ENCODE measurements at places on chromosomes 7 and 10. TPM values are rescaled to one million over a fixed set of nuclear protein-coding genes. Genes with fewer than 3 reads are reported as not detected.

- H3K36me3 ChIP-seq = no peaks in the 10 kb centered on the region
- H3K27ac ChIP-seq = no peak overlapping the region
- DNase-seq = no peak
- no peak overlapping the region for H3K4me3 ChIP-seq
- H3K4me1 ChIP-seq = no peaks in the 10 kb centered on the region
- no peaks in the 10 kb centered on the region for H3K27me3 ChIP-seq
These were observed 7.4 kb upstream of the RAMP3 start for GRCh38 chr7:45150199-45150598.

DNA sequence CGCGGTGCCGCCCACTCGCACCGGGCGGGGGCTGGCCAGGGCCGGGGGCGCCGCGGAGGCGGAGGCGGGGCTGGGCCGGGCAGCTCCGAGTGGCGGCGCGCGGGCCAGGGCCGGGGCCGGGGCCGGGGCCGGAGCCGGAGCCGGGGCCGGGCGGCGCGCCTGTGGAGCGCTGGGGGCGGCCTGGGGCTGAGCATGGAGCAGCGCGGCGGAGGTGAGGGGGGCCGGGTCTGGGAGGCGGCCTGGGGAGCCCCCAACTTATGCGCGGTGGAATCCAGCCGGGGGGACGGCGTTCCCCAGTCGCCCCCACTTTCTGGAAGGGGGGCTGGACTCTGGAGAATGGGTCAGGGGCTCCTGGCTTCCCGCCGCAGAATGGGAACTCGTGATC, at the start of gene LZTS2:
LZTS2 (plus strand) TSS at position 67 of the 385 bp plus-strand sequence. CDS start 2,731 bp downstream, outside the sequence.
- peak within 1 kb of the TSS; percentile 72 for H3K4me3 ChIP-seq
- H3K4me1 ChIP-seq = peaks cover 24% of the 10 kb centered on the region
- peak within 1 kb of the TSS; percentile 78 for H3K27ac ChIP-seq
- DNase-seq = no peak
- H3K27me3 ChIP-seq = no peaks in the 10 kb centered on the region

GRCh38 chr10:130606001-130606405, 469.8 kb downstream of the GLRX3 start:
- no peaks in the 10 kb centered on the region for H3K4me1 ChIP-seq
- no peak overlapping the region for H3K27ac ChIP-seq
- no peaks in the 10 kb centered on the region for H3K36me3 ChIP-seq
- H3K27me3 ChIP-seq = no peaks in the 10 kb centered on the region
- H3K4me3 ChIP-seq = no peak overlapping the region
- no peak for DNase-seq

DNA sequence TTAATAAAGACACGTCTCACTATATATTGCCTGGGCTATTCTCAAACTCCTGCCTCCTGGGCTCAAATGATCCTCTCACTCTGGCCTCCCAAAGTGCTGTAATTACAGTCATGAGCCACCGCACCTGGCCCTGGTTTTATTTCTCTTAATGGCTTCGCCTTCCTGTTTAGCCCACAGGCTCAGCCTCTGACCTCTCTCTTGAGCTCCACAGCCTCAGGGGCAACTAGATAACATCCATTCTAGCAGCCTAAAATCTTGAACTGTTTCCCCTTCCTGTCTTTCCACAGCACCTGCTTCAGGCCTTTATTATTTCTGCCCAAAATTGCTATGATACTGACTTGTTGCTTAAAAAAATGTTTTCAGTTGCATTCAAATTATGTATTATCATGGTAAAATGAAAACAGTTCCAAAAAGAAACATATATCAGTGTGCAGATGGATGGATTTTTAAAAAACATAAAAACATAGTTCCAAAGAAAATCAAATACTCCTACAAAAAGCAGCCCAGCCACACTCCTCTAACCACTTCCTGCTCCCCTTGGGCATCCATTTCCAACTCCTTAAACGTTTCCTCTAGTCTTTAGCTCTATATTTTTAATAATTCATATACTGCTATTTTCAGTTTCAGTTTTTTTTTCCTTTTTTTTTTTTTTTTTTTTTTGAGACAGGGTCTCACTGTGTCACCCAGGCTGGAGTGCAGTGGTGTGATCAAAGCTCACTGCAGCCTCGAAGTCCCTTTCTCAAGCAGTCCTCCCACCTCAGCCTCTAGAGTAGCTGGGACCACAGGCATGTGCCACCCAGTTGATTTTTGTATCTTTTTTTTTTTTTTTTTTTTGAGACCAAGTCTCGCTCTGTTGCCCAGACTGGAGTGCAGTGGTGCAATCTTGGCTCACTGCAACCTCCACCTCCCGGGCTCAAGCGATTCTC, 5.1 kb upstream of the BAZ1B start:
- H3K27ac ChIP-seq = no peak overlapping the region
- H3K4me3 ChIP-seq = no peak overlapping the region
- H3K4me1 ChIP-seq = peaks cover 41% of the 10 kb centered on the region
- no peaks in the 10 kb centered on the region for H3K27me3 ChIP-seq
- no peaks in the 10 kb centered on the region for H3K36me3 ChIP-seq
- DNase-seq = no peak

Gene PDK4
- not detected for polyA plus RNA-seq

Gene C7orf57
- polyA plus RNA-seq = not detected

DNA sequence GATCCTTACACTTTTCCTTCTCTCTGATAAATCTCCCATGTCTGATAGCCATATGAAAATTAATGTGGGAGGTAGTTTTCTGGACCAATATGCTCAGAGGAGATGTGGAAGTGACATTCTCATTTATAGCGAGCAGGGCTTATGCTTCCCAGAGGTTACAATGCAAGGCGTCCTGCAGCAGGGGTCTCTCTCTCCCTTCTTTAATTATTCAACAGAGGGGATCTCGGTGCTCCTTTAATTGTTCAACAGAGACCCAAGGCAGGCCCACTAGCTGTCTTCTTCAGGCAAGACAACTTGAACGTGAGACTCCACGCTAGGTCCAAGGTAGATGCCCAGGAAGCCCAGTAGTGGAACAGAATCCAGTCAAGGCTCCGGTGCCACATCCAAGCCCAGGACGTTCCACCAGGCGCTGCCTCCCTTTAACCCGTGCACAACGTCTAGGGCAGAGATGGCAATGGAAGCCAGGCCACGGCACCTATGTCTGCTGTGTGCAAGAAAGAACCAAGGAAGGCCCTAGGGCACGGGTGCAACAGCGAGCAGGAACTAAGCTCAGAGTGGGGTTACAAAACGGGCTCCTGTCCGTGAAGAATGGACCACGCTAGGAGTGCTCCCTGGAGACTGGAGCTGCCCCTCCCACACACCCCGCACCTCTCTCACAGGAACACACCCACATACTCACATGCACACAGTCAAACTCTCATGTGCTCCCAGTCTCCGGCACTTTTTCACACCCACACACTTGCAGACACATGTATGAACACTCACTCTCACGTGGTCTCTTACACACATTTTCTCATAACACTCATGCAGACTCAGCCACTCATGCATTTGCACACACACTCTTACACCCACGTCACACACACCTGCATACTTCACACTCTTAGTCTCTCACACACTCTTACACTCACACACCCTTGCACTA, 230.4 kb downstream of the TNS3 start:
- no peak for DNase-seq
- no peak overlapping the region for H3K4me3 ChIP-seq
- H3K36me3 ChIP-seq = no peaks in the 10 kb centered on the region
- H3K27me3 ChIP-seq = no peaks in the 10 kb centered on the region

Gene CYP2C18
- polyA plus RNA-seq = not detected

DNA sequence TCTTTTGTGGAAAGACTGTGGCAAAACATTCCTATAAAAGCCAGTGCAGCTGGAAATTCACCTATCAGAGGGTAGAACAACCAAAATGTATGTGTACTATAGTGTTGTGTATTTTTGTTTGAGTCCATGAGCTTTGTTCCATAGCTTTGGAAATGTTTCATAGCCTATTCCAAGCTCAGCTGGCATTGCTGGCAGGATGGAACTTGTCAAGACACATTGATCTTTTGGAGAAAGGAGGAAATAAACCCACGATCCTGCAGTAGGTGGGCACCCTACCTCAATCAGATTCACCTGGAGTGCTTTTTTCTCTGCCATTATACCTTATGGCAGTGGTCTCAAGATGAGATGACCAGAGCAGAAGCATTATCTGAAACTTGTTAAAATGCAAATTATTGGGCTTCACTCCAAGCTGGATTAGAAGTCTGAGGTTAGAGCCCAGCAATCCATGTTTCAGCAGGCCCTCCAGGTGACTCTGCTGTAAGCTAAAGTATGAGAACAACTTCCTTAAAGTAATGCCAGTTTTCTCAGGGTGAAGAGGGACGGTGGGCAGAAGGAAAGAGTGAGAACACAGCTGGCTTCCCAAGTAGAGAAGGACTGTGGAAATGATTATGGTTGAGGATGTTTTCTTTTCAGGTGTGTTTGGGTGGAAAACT, 30.3 kb upstream of the CDK1 start:
- H3K36me3 ChIP-seq = no peaks in the 10 kb centered on the region
- H3K4me3 ChIP-seq = no peak overlapping the region
- no peaks in the 10 kb centered on the region for H3K4me1 ChIP-seq
- no peaks in the 10 kb centered on the region for H3K27me3 ChIP-seq

Gene ANKRD1
- polyA plus RNA-seq = not detected

Gene PUS7
- polyA plus RNA-seq = 5.2 TPM

DNA sequence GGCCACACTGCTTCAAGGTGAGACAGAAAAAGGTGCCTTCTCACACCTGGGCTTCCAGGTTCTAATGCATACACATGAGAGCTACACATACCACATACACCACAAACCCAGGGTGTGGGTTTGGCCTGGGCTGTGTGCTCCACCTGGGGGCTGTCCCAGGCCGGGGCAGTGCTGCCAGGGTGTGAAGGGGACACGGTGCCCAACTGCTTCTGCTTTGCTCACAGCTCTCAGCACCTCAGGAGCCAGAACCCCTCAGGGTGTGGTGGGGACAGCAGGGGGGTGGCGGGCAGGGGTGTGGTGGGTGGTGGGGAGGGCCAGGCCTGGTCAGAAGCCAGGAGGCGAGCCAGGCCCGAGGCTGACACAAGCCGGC, 51.1 kb downstream of the TMEM209 start:
- H3K4me1 ChIP-seq = peaks cover 6% of the 10 kb centered on the region
- H3K4me3 ChIP-seq = no peak overlapping the region
- no peak for DNase-seq
- no peak overlapping the region for H3K27ac ChIP-seq
- H3K27me3 ChIP-seq = no peaks in the 10 kb centered on the region

DNA sequence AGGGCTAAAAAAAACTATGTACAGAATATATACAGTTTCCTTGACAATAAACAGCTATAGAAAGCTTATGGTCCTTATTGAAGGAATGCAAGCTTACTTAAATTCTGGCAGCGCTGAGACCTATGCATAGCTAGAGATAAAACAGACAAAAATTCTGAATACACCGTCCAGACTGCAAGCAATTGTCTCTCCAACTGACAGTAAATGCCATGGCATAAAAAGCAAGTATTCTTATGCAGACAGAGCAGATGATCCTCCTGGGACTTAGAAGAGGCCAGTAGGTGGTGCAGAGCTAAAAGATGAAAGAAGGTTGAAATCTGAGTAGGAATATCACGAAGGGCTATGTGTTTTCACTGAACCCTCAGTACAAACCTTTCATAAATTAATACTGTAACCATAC, 157.0 kb upstream of the CACNA2D1 start:
- H3K4me3 ChIP-seq = no peak overlapping the region
- H3K27ac ChIP-seq = no peak overlapping the region
- DNase-seq = no peak
- no peaks in the 10 kb centered on the region for H3K4me1 ChIP-seq

- no peak overlapping the region for H3K27ac ChIP-seq
- no peaks in the 10 kb centered on the region for H3K4me1 ChIP-seq
- no peaks in the 10 kb centered on the region for H3K36me3 ChIP-seq
- H3K4me3 ChIP-seq = no peak overlapping the region
These were observed 262.8 kb downstream of the ZEB1 start for GRCh38 chr10:31581741-31582323.

GRCh38 chr10:47255866-47256265, 44.1 kb upstream of the GDF10 start:
- H3K4me1 ChIP-seq = peaks cover 60% of the 10 kb centered on the region
- no peak overlapping the region for H3K27ac ChIP-seq
- H3K27me3 ChIP-seq = no peaks in the 10 kb centered on the region
- no peak for DNase-seq
- H3K4me3 ChIP-seq = no peak overlapping the region

Measured in CD8-positive, alpha-beta memory T cell (primary cell).